ENCODE measurements at places on chromosomes 7 and 10.

GRCh38 chr7:92881091-92881485, 44.7 kb upstream of the CDK6 start:
- DNase-seq: no peak

GRCh38 chr10:70838270-70838805, 22.6 kb downstream of the SGPL1 start:
- no peak for DNase-seq

- peak; percentile 23 for DNase-seq
These were observed 95.2 kb downstream of the GLCCI1 start for GRCh38 chr7:8063706-8064297.

GRCh38 chr10:83592337-83592935, 546.9 kb upstream of the GHITM start:
- DNase-seq: no peak

GRCh38 chr10:98391065-98391464, 23.9 kb downstream of the PYROXD2 start:
- DNase-seq: no peak

- no peak for DNase-seq
These were observed 584 bp upstream of the RUNDC3B start for GRCh38 chr7:87627634-87627994.
